ENCODE measurements at places on chromosomes 6 and 20. TPM values are rescaled to one million over a fixed set of nuclear protein-coding genes. Genes with fewer than 3 reads are reported as not detected.

DNA sequence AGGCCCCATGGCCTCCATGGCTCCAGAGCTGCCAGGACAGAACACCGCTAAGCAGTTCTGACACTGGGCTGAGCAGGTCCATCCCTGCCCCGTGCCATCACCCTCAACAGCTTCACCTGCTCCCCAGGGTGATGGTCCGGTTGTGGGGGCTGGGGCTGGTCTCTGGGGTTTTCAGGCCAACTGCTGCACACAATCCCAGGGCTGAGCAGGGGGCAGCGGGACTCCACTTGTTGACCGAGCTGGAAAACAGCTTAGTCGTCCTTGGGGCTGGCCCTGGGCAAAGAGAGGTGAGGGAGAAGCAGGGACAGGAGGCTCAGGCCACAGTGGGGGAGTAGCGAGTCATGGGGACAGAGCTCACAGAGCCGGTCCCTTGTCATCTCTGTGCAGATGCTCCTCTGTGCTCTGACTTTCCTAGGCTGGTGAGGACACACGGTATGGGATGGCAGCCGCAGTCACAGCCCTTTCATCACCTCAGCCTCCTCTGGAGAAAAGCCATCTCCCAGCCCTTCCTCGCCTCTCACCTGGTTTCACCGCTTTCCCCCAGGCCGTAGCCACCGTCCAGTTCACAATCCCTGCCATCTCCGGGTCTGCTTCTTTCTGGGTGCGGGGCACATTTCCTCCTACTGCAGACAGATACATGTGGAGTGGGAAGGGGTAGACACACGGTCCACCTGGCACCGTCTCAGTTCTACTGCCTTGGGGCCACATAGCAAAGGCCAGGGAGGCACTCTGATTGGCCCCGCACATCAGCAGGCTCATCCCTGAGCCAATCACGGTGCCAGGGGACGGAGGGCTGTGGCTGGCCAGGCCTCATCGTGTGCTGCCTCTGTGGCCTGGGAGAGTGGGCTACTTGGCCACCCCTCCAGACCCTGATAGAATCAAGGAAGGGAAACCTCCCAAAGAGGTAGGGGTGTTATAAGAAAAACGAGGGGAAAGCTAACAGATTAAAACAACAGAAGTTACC is 19.1 kb downstream of the MDFI start:
- peak; percentile 10 for DNase-seq

- DNase-seq: no peak
These were observed 203.9 kb downstream of the PHF3 start for GRCh38 chr6:63839485-63839884.

- no peak for DNase-seq
These were observed 9.6 kb upstream of the BLOC1S5 start for GRCh38 chr6:8073758-8074157.

The FAM83B gene
- total RNA-seq: 6.4 TPM

GRCh38 chr6:108633436-108633835 is 72.7 kb downstream of the FOXO3 start:
- no peak for DNase-seq

DNA sequence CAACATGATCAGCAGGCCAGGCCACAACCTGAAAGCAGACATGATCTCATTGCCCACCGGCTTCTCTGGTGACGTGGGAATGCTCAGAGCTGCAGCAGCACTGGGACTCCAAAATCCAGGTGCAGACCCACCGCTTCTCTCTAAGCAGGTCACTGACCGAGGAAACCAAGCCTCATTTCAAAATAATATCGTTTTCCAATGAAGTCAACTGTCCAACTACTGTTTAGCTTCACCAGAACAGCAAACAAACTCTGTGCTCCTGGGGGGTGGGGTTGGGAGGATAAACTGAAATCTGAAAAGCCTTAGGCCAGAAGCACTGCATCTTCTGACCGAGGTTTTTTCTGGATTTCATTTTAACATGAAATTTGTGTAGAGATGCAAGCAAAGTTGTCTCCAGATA is at the start of gene GPLD1:
GPLD1 (minus strand) TSS at position 109 of the 400 bp plus-strand sequence; CDS start at position 42, 67 bp downstream.
- DNase-seq: no peak

GRCh38 chr6:168252267-168252666 is 67.3 kb downstream of the DACT2 start:
- no peak for DNase-seq

GRCh38 chr6:133033263-133033662 is 207.9 kb upstream of the EYA4 start:
- DNase-seq: no peak

The SRSF12 gene
- total RNA-seq: 0.65 TPM

GRCh38 chr20:19737025-19737424 is 21.0 kb upstream of the RIN2 start:
- no peak for DNase-seq

The JPH2 gene
- 93.5 TPM for total RNA-seq
